Cerebellar cortex (tissue), 1 donor: ENCODE measurements at places on chromosomes 7 and 10.

DNA sequence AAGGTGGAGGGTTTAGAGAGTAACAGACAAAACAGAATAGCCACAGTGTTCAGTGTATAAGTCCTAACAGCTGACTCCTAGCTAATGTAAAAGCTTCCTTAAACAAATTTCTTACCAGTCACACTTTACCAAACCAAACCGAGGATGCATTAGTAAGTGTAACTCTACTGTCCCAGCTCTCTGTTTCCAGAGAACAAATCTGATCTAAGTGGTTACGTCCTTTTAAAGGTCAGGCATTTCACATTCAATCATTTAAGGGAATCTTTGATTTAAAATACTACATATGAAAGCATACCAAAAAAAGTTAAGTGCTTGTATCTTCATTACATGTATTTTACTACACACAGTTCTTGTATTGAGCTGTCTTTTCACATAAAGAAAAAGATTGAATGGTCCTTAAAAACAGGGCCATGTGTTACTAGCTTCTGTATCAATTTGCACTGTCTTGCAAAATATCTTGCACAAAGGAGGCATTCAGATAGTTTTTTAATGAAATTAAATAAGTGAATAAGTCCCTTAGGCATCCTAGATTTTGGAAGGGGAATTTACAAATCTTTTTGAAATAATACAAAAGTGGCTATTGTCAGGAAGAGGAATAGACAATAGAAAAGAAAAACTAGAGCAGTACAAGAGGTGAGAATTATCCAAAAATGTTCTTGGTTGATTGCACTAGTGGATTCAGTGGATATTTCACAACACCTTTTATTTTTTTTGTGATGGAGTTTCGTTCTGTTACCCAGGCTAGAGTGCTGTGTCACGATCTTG, 58.4 kb upstream of the SPOCK2 start:
- no peak for DNase-seq

GRCh38 chr10:11074536-11075267, 57.0 kb downstream of the CELF2 start:
- no peak for DNase-seq

- DNase-seq, result no peak
These were observed 177.9 kb downstream of the PDE1C start for GRCh38 chr7:31892099-31892829.

DNA sequence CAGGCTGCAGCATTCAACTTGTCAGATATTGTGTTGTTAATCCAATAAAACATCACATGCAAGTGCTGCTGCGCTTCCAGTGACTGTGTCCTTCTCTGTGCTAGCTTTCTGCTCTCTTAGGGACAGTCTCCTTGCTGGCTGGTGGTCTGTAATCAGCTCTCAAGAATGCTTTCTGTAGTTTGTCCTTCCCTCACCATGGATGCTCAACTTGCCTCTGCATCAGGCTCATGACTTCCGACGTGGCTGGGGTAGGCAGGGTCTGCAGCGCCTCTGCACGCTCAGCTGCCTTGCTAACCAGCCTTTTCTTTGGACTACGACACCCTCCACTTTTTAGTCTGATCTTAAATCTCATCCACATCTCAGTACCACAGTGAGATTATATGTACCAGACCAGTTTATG, 58.3 kb downstream of the MMRN2 start:
- DNase-seq, result peak; percentile 51

DNA sequence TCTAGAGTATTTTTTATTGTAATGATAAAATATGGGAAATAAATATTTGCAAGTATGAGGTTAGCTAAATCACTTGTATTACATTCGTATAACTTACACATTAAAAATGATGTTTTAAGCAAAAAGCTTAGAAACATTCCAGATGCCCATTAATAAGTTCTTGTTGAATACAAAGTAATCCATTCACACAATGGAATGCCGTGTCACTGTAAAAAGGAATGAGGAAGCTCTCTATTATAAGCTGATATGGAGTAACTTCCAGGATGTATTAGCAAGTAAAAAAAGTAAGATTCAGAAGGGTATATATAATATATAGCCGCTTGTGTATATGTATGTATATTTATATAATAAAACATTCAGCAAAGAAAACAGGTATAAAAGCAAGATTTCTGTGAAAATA, 412.8 kb upstream of the MTPN start:
- DNase-seq, result no peak

DNA sequence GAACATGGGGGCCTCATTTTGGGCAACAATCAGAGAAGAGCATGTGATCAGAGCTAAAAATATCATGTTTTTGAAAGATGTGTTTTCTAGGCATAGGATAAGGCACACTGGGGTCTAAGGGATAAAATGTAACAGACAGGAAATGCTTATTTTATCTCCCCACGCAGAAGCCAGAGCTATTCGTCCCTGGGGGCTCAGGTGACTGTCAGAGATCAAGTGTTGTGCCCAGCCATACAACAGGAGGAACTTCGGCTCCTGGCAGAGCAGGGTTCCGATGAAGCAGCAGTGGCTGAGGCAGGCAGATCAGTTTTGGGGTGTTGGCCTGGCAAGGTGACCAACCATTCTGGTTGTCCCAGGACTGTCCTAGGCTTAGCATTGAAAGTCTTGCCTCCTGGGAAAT, 15.2 kb downstream of the NPY start:
- no peak for DNase-seq

GRCh38 chr10:73552819-73553715, 38.1 kb downstream of the USP54 start:
- peak; percentile 85 for DNase-seq

DNA sequence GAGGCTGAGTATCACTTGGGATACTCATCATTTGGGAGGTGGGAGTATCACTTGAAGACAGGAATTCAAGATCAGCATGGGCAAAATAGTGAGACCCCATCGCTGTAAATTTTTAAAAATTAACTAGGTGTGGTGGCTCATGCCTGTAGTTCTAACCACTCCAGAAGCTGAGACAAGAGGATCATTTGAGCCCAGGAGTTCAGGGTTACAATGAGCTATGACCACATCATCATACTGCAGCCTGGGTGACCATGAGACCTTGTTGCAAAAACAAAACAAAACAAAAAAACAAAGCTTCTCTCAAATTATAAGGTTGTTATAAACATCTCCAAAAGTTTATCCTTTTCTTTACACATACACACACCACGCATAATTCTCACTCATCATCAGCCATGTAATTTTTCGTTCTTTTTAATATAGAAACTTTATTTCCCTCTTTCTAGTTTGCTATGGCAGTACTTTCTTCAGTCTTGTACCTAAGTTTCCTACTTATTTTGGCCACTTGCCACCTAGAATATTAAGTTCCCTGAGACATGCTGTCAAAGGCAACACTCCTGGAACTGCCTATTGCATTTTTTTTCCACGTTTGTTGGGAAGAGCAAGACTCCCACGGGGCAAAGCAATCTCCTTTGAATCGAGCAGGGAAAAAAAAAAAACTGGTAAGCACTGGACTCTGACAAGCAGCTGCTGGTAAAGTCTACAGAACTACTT, 37.1 kb downstream of the SKIDA1 start:
- DNase-seq, result no peak

DNA sequence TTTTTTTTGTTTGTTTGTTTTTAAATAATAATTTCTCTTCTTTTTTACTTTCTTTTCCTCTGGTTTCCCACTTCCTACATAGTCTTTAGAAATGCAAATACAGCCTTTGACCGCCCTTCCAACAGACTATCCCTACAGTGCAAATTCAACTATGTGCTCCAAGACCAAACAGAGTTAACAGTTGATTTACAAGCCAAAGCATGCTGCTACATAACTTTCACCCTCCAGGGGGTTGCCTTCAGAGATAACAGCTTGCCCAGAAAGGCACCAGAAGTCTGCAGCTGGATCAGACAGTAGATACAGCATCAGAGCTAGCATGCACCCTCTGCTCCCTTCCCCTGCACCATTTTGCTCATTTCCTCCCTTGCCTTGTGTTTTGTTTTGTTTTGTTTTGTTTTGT, 539.0 kb downstream of the ZWINT start:
- DNase-seq, result no peak

GRCh38 chr10:60473557-60473956, 83.9 kb upstream of the ANK3 start:
- no peak for DNase-seq

GRCh38 chr10:90960355-90960814, 39.5 kb upstream of the ANKRD1 start:
- DNase-seq, result no peak

DNA sequence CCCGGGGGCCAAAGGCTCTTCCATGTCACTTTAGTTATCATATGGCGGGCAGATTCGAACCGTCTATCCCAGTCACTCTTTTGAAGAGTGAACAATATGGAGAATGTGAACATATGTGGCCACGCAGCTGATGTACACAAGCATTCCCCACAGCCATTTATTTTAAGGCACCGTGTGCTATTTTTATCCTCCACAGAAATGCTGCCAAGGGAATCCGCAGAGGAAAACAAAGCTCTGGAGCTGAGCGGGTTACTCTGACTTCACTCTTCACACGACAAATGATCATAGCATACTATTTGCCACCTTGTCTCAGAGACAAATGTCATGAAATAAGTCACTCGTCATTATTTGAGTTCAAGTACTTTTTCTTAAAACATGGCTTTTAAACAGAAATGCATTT, 100.3 kb downstream of the CTBP2 start:
- DNase-seq, result peak; percentile 78

DNA sequence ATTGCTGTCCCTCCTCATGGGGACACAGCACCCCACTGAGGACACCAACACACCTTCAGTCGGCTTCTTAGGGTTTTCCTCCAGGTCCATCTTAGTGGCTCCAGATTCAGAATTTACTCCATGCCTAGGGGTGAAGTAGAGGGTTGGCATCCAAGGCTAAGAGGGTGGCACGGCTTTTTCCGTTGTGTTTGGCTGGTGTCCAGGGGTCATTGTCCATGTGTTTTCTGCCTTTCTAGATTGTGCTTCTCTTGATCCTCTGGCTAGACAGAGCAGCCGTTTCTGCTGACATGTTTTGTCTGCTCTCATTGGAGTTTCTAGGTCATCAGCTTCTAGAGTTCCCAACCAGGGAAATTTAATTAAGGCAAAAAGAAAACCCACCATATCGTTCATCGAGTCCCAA, 291.6 kb upstream of the CELF2 start:
- DNase-seq, result no peak

DNA sequence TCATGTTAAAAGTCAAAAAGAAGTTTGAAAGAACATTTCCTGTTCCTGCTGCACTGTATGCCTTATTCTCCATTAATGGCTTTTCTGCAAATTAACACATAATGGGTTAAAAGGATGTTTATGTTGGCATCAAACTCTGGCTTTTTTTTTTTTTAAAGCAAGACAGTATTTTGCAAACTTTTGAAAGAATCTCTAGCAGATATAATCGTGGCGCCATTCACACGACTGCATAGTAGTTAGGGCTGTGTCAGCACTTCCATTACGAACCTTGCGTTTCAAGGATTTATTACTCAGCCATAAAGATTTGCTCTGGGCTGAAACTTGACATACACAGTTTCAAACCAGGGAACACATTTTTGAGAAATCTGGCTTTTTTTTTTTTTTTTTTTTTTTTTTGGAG, 207.8 kb downstream of the DYNC1I1 start:
- no peak for DNase-seq

GRCh38 chr7:74306004-74306729, 17.0 kb downstream of the CLIP2 start:
- DNase-seq, result no peak
